Pancreas (tissue), 10 donors: ENCODE measurements at places on chromosomes 5 and 9. TPM values are rescaled to one million over a fixed set of nuclear protein-coding genes. Genes with fewer than 3 reads are reported as not detected.

DNA sequence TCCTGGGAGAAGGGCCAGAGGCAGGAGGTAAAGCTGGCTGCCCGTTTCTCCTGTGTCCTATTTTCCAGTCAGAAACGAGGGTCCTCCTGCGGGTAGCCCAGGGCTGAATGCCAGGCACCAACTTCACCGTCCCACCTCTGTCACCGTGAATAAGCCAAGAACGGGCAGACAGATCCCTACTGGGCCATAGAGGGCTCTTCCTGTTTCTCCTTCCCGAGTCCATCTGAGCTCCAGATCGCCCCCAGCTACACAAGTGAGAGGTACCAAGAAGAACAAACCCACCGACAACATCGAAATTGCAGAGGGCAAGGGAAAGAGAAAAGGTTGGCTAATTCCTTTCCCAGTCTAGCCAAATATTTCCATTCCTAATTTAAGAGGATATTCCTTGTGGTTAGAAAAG, 93.7 kb downstream of the SPOCK1 start:
- DNase-seq, result no peak

The IL3 gene
- not detected for total RNA-seq

The FRRS1L gene
- total RNA-seq, result 0.19 TPM

The EXOSC3 gene
- total RNA-seq, result 14.2 TPM

DNA sequence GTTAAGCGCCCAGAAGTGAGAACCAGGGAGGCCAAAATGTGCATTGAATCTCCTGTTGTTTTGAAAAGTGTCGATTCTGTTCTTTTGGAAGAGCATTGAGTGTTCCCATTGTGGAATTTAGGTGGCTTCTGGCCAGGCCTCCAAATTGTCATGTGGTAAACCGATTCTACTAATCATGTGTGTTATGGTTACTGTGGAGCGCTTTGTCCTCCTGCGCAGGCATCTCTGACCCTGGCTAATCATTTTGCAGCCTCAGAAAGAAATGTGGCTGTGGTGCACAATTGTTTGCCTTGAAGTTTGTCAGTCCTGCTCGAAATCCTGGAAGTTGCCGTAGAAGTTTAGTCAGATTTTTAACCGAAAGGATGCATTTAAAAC, 121.3 kb downstream of the RASGRF2 start:
- DNase-seq, result no peak

DNA sequence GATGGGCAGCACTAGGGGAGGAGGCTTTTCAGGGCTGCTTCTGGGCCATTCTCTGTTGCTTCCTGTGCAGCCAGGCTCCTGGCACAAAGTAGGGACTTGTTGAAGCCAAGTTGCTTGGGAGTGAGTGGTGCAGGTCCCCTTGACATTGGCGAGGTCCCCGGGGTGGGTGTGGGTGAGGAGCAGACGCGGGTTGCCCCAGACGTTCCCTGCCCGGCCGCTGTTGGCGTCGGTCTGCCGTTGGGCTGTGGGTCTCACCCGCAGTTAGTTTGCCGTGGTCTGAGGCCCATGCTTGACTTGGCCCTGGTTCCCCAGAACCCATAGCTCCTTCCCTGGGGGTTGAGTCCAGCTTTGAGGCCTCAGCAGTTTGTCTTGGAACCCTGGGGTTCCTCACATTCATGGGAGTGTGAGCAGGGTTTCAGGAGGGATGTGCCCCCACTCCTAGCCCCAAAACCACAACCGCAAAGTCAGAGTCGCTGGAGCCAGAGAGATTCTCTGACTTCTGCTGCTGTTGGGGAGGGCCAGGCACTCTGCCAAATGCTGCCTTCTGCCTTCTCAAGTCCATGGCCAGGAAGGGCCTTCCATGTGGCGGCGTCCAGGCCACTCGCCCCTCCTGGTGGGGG, 77.5 kb downstream of the RXRA start:
- DNase-seq, result no peak

DNA sequence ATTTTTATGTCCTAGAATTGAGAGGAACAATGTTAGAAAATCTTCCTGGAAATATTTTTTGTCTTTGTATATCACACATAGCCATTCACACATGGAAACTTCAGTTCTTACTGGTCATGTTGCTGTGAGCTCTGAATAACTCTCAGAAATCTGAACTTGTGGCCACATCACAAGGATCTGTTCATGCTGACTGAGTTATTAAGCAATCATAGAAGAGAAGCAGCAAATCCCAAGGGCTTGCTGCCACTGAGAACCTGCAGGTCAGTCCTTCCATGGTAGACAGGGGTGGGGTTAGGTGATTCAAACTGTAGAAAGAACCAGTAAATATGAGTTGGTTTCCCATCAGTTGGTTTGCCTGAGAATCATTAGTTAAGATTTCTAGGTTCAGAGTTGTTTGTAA, 27.6 kb downstream of the SGCD start:
- no peak for DNase-seq

DNA sequence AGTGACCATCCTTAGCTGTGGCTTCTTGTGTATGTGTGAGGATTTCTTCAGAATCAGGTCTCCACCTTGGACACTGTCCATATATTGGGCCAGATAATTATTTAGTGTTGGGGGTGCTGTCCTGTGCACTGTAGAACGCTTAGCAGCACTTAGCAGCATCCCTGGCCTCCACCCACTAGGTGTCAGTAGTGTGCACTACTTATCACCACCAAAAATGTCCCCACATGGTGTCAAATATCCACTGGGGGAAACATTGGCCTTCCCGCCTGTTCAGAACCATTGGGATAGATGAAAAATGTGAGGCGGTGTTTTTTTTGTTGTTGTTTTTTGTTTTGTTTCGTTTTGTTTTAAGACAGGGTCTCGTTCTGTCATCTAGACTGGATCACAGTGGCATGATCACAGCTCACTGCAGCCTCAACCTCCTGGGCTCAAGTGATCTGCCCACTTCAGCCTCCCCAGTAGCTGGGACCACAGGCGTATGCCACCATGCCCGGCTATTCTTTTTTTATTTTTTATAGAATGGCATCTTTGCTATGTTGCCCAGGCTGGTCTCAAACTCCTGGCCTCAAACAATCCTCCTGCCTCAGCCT, 67.7 kb downstream of the TENT4A start:
- DNase-seq, result no peak

DNA sequence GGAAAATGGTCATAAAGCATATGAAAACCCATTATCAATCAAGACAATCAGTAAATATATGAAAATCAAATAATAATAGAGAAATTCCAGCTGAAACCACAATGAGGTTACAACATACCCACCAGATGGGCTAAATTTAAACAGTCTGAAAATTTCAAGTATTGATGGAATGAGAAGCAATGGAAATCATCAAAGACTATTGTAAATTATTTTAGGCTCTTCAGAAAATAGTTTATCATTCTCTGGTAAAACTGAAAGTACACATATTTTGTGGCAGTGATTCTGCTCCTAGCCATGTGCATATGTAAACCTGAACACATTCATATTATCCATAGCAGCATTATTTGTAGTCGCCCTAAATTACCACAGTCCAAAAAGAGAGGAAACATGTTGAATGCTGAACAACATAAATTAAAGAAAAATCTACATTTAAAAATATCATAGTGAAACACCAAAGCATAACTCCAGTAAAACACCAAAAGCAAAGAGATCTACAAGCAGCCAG, 215.3 kb downstream of the PRELID2 start:
- no peak for DNase-seq

DNA sequence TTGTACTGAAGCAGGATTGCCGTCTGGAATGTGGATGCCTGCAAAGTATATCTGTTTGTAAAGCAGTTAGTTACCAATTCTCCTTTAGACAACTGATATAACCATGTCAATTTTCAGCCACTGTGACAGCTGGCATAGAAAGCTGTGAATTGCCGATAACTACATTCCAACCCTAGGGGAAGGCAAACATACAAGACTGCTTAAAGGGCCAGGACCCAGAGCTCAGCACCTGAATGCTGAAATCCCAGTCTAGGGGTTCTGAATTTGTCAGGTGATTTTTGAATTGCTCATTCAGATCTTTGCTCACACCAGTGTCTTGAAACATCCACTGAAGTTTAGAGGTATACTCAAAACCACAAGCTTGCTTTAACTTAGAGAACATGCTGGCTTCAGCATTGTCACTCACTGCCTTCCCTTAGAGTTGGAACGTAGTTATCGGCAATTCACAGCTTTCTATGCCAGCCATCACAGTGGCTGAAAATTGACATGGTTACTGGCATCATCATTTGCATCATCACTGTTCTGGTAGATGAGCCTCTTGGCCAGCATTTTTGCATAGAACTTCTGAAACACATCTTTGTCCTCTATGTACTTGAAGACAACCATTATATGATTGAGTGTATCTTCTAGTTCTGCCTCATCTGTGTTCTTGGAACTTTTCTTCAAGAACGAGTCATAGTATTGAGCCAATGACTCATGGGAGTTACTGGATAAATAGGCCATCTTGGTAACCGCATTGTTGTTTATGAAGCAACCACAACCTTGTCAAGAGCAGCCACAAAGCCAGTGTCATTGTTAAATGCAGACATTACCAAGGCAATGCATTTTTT, 82.1 kb downstream of the CCDC192 start:
- no peak for DNase-seq

GRCh38 chr5:173909199-173909598, 21.1 kb downstream of the CPEB4 start:
- DNase-seq, result no peak

The TRMT10B gene
- 5.6 TPM for total RNA-seq

GRCh38 chr5:170560938-170561337, 57.1 kb downstream of the KCNIP1 start:
- DNase-seq, result no peak

GRCh38 chr5:176596689-176597416, 13.1 kb downstream of the GPRIN1 start:
- no peak for DNase-seq

DNA sequence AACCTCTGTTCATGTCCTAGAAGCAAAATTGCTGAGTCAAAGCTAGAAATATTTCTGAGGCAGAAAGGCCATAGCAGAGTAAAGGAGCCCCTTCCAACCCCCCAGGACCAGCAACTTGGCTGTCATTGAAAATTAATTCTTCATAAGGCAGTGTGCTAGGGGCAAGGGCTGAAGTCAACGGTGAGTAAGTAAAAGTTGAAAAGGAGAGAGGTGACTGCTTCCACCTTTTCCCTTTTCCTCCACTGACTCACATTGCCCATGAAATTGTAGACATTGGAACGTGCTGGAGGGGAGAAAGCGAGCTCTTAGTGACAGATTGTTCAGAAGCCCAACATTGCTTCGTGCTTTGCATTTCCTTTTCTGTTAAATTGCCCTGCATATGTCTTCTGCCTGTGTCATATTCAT, 19.1 kb downstream of the GLRA1 start:
- no peak for DNase-seq

- DNase-seq, result peak; percentile 14
These were observed 789 bp downstream of the SEMA6A start for GRCh38 chr5:116573702-116574366.

The NPR3 gene
- total RNA-seq, result 1.1 TPM

- no peak for DNase-seq
These were observed 415.8 kb downstream of the ACTL7B start for GRCh38 chr9:108439947-108440346.

The CMBL gene
- 20.3 TPM for total RNA-seq
